ENCODE measurements at places on chromosomes 1 and 21. TPM values are rescaled to one million over a fixed set of nuclear protein-coding genes. Genes with fewer than 3 reads are reported as not detected.

The FMO3 gene
- total RNA-seq: 0.65 TPM

DNA sequence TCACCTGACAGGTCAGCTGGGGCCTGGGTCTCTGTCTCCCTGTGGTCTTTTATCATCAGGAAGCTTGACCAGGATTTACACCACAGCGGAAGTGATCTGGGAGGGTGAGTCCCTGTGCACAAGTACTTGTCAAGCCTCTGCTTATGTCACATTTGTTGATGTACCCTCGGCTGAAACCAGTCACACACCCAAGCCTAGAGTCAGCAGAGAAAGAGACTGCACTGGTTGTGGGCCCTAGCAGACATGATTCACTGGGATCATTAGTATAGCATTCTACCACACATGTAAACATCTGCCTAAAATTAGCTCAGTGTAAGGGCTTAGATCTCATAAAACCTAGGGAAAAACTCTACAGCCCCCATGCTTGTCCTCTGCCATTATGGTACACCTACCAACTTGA lies 79.3 kb upstream of the LAMC2 start:
- no peak for DNase-seq

The TAL1 gene
- total RNA-seq: 3.2 TPM

The COL6A1 gene
- total RNA-seq: 289 TPM

DNA sequence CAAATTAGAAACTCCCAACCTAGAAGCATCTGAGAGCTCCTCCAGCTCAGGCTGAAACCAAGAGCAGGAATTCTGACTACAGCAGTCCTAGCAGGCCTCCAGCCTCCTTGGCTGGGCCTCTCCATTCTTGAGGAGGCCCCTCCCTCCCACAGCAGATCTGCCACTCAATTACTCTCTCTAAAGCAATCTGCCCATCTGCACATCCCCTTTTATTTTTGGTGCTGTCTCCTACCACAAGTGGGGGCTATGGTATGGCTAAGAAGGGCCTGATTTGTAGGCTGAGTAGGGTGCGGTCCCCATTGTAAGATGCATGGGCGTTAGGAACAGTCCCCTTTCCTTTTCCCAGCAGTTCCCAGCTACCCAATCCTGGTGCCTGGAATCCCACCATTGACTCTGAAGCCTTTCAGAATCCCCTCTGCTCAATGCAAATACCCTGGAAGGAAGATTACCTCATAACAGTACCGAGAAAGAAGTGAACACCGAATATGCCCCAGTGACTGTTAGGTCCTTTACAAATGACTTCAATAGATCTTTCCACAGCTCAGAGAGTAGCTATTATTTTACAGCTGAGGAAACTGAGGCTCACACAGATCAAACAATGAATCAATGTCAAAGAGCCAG lies 11.6 kb upstream of the TTC39A start:
- no peak for DNase-seq

DNA sequence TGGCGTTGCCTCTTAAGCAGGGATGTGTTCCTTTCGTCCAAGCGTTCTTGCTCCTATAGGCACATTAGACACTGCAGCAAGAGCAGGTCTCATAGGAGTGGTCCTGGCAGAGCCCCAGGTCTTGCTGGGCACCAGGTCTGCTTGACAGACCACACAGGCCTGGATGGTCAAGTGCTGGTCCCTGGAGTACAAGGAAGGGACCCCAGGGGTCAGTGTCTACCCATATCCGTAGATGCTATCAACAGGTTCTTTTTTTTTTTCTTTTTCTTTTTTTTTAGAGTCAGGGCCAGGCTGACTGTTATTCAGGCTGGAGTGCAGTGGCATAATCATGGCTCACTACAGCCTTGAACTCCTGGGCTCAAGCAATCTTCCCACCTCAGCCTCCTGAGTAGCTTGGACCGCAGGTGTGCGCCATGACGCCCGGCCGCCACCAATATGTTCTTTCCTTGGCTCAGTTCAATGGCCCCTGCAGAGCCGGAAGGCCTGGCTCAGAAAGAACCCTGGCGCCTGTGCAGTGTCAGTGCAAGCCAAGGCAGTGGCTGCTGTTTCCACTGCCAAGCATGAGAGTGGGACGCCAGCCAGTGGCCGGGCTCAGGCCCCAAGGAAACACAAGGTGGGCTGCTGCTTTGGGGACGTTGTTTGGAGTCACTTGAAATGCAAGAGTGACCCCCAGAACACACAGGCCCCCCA lies 10.0 kb upstream of the TNFRSF8 start:
- DNase-seq: no peak

The SFN gene
- total RNA-seq: 93.7 TPM

GRCh38 chr1:184941735-184942134 lies 32.6 kb downstream of the NIBAN1 start:
- DNase-seq: no peak

The ZNF683 gene
- total RNA-seq: 1.2 TPM

Data from ureter (tissue), 1 donor.